ENCODE measurements at places on chromosomes 11 and 22.

DNA sequence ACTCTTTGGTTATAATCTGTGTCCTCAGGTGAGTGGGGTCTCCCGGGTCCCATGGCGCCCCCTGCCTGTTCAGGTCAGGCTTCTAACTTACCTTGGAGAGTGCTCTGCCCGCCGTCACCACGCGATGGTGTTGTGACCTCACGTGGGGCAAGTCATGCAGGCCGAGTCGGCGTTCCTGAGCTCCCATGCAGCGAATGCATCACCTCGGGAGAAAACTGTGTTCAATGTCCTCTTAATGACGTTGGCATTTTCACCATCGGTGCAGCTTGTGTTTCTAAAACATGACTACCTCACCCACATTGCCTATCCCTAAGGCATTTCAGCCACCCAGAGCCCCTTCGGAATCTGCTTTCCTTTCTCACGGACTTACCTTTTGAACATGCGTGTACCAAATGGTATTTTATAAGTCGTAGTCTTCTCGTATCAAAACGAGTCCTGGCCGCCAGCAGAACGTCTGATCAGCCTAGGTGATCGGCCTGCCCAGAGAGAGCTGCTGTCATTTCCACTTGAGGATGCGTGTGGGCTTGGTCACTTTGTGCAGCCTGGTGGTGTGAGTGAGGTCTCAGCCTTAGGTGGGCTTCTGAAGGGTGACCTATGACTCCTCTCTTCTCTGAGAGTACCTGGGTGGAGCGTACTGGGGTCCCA is 64.8 kb downstream of the TBC1D22A start:
- no peak for DNase-seq

GRCh38 chr11:105208019-105208418 is 68.5 kb upstream of the CARD18 start:
- no peak for DNase-seq

- DNase-seq: no peak
Measured at GRCh38 chr11:72721689-72722049, 30.5 kb downstream of the ARAP1 start.

GRCh38 chr11:45161252-45162063 is 15.0 kb downstream of the PRDM11 start:
- no peak for DNase-seq

GRCh38 chr22:27113641-27114040 is 456.3 kb downstream of the MIAT start:
- DNase-seq: no peak

DNA sequence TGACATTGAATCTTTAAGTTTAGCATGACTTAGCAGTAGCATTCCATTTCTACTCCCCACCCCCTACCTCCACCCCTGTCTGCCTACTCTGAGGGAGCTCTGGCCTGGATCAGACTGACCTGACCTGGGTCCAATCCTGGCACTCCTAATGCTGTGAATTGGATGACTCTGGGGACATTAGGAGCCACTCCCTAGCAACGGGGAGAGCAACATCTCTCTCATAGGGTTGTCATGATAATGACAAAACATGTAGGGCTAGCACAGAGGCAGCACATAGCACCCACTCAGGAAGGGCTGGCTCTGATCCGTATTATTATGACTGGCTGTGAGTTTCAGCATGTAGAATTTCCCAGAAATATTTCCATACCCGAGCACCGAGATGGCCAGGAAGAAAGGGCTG is 40.5 kb downstream of the CABIN1 start:
- DNase-seq: no peak

DNA sequence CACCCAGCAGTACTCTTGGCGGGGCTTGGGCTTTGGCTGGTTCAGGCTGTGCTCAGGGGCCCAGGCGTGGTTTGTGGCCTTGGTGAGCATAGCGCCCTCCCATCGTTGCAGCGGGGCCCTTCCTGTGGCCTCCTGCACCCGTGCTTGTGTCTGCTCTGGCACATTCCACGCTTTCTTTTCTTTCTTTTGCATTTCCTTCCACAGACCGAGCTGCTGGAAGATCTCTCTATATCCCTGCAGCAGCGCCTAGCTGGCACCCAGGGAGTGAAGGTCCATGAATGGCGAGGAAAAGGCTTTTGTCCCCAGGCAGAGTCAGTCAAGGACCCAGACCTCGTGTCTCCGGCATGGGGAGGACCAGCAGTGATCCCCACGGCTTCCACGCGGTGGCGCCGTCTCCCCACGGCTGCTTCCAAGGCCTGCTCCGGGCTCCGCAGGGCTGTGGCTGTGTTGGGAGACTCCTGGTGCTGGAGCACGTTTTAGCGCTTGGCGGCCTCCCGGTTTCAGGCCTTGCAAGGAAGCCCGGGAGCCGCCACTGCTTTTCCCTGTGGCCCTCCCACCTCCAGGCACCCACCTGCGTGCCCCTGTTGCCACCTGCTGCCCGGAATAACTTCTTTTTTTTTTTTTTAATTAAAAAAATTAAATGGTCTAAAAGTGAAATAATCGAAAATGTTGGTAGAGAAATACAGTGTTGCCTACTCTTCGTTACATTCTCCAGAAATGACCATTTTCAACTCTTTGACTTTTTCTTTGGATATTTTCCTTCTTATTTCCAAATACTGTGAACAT is 28.5 kb downstream of the GLB1L2 start:
- peak; percentile 8 for DNase-seq

- no peak for DNase-seq
Measured at GRCh38 chr22:45240104-45240809, 437 bp downstream of the KIAA0930 start.

DNA sequence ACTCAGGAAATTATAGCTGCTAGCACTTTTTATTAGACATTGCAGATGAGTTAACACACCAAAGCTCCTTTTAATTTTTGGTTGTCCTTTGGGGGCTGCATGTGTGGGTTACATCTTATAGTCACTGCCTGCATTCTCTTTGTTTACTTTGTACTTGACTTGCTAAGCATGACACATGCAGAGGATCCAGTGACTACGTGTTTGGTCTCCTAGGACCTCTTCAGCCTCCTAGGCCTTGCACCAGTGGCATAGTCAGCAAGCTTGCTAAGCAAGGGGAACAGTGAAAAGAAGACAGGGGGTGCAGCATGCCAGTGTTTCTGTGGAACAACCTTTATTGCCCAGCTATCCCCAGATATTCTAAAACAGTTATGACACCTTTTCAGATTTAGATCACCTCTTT is 108.2 kb downstream of the PAX6 start:
- no peak for DNase-seq

DNA sequence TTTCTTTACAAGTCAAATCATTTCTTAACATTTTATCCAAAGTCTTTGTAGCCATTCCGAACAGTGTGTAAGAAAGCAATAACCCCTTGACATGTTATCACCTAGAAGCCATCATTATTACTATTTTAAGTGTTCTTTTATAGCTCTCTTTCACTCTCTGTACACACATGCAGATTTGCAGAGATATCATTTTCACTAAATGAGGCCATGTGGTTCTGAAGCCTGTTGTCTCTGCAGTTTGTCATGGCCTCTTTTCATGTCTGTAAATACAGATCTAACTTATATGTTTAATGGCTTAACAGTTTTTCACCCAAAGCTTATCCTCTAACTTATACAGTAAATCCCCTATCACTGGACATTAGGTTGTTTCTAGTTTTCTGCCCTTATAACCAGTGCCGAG is 166.8 kb downstream of the MYO18B start:
- DNase-seq: no peak

DNA sequence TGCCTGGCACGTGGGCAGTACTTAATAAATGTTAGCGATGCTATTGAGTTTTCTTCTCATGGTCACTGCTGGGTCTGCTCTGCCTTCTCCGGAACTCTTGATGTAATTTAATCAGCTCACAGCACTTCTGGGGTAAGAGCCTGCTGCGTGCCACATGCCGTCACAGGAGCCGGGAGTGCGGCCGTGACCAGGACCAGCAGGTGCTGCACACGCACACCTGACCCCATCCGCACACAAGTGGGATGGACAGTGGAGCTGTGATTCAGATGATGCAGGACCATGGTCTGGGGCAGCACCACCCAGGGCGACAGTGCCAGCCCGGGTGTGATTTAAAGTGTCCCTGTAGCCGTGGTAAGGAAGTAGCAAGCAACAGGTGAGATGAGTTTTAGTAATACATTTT is 61.2 kb downstream of the TBC1D22A start:
- DNase-seq: no peak

DNA sequence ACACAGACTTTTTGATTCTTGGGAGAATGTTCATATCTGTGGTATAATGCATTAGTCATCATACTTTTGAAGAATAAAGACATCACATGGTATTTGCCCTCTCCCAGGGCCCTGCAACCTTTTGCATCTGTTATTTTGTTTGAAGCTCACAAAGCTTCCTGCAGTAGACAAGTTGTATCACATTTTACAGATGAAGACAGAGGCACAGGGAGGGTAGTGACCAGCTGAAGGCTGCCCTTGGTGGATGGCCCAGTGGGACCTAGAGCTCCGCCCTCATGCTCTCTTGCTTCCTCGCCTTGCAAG is 66.4 kb downstream of the UBASH3B start:
- DNase-seq: no peak

DNA sequence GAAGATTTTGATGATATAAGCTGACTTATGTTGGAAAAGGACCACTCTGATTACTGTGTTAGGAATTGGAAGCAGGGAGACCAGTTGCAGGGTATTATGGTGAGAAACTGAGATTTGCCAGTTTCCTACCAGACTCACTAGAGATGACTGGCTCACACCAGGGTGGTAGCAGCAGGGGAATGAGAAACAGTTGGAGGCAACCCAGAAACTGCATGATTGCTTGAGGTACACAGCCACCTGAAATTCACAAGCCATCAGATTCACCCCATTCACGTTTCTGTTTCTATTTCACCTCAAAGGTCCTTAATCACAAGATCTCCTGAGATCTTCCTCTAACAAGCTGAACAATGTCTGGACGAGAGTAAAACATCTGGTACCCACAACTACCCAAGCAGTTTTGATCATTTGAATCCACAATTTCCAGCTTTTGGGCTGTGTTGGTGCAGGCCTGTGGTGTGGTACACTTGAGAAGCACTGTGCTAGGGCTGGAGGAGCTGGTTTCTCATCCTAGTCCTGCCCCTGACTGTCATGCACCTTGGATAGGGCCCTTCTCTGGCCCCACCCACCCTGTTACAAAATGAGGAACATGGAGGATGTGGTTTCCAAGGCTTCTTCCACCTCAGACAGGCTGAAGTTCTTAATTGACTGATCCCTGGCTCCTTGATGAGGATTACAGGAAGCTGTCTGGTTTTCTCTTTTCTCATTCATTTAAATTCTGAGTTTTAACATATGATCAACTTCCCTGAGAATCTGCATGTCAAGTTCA is 233.4 kb downstream of the INSC start:
- DNase-seq: no peak

DNA sequence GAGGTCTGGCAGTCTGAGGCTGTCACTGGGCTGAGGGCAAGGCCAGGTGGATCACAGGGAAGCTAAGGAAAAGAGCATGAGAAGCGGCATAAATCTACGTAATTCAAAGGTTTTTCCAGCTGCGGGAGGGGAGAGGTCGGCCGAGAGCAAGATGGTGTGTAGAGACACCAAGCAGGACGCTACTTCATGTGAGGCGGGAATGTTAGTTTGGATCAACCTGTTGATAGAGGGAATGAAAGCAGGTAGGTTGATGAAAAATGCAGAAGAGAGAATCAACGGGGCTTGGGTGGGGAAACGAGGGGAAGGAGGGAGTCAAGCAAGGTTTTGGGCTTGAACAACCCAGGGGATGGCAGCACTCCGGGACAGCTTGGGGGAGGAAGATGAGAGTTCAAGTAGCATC is 2.9 kb downstream of the B3GNT6 start:
- no peak for DNase-seq

- peak; percentile 11 for DNase-seq
Measured at GRCh38 chr11:10076458-10077141, 217.4 kb downstream of the SBF2 start.

DNA sequence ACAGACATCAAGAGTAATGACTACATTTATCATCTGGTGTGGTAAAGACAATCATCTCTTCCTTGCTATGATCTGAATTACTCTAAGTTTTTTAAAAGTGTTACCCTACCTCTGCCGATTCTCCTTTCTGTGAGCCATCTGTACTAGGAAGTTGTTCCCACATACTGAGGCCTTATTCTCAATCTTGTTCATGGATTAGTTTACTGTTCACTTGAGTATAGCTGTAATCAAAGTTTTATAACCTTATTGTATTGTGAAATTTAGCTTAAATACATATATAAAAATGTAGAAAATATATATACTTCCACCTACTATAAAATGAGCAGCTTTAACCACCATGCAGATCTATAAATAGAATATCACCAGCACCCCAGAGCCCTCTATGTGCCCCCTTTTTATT is 2.4 kb upstream of the OR8D2 start:
- no peak for DNase-seq

DNA sequence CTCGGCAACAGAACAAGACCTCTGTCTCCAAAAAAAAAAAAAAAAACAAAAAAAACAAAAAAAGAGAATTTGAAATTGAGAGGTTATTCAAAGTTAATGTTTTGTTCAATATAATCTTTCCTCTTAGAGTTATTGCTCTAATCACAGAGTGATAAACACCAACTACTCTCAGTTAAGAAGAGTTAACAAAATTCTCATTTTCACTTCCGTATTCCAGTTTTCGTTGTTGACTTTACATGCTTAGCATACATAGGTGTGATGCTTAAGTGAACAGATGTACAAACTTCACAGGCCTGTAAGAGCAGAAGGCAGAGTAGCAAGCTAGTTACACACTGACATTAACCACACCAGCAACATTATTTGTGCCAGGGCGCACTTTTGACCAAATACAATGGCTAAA is 12.3 kb downstream of the EIF4ENIF1 start:
- DNase-seq: no peak

- no peak for DNase-seq
Measured at GRCh38 chr11:332651-333480, 12.2 kb upstream of the IFITM3 start.

DNA sequence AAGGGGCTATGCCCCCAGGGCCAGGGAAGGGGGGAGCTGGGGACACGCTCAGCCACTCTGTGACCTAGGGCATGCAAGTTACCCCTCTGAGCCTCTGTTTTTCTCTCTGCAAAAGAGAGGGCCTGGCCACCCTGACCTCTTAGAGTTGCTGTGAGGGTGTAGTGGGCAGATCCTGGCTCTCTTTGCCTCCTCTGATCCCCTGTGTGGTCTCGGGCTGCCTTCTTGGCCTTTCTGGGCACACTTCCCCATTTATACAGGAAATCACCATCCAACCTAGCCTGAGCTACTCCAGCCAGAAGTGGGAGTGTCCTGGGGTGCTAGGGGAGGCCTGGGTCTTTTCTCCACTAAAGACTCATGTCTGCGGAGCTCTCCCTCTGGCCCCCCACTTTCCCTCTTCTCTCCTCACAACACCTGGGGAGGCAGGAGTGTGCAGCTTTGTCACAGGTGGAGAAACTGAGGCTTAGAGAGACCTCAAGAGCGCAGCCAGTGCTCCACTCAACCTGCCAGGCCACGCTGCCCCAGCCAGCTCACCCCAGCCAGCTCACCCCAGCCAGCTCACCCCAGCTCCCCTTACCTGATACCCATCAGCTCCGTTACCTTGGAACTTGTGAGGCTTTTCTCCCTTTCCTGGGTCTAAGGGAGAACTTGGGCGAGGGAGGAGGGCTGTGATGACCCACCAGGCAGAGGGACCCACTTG is 1.4 kb downstream of the AIFM3 start:
- DNase-seq: no peak

DNA sequence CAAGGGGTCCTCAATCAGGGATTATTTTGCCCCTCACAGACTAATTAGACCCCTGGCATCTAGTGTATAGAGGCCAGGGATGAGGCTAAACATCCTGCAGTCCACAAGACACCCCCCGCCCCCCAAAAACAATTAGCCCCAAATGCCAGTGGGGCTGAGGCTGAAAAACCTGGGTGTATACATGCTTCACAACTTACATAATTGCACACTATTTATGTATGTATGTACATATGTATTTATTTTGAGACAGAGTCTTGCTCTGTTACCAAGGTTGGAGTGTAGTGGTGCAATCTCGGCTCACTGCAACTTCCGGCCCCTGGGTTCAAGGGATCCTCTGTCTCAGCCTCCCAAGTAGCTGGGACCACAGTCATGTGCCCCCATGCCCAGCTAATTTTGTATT is 28.8 kb upstream of the SHANK2 start:
- no peak for DNase-seq

Data from GM04504 (cell line).